ENCODE measurements at places on chromosomes 6 and 20.

DNA sequence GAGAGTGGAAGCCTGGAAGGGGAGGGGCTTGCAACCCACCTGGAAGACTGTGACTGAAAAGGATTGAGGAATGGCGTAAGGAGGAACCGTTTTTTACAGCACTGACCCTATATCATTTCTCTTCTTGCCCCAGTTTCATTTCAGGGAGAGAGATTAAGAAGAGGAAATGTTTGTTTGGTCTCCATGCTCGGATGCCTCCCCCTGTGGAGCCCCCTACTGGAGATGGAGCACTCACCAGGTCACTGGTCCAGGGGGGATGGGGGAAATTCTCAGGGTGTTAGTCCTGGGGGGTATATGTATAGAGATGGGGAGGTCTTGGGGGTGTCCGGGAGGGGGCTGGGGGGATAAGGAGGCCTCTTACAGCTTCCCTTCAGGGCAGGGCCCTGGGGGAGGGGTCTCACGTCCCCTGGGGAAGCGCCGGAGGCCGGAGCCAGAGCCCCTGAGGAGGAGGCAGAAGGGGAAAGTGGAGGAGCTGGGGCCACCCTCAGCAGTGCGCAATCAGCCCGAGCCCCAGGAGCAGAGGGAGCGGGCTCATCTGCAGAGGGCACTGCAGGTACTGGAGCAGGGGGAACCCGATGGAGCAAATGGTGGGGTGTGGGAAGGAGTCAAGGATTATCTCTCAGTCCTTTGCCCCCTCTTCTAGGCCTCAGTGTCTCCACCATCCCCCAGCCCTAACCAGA, 3.2 kb downstream of the CUTA start:
- no peak for DNase-seq

DNA sequence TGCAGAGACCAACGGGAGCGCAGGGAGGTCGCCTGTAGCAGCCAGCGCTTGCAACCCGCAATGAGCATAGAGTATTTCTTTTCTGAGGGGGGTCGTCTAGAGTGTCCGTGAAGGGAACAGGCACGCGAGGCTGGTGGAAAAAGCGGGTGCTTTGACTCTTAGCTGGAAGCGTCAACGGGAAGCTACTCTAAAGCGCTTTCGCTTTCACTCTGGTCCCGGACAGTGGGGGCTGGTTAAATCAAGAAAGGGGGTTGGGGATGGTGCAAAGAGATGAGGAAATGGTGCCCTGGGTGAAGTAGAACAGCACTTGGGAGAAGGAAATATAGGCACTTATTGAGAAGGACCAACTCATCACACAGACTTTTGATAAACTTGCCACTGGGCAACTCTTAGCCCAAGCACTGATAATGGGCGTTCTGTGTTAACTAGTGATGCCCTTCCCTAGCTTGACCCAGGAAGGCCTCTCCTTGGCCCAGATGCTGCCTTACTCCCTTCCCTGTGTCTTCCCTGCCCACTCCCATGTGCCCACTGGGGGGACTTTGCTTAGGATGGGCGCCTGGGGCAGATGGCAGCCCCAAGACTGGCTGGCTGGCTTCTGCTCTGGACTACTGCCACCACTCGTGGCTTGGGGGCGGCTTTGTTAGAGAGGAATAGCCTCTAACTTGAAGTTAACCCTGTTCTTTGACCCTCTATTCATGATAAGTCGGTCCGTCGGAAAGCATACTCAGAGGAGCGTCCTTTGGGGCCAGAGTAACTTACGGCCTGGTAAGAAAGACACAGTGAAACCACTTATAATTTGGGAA, 585 bp downstream of the PSMB9 start:
- DNase-seq, result no peak

DNA sequence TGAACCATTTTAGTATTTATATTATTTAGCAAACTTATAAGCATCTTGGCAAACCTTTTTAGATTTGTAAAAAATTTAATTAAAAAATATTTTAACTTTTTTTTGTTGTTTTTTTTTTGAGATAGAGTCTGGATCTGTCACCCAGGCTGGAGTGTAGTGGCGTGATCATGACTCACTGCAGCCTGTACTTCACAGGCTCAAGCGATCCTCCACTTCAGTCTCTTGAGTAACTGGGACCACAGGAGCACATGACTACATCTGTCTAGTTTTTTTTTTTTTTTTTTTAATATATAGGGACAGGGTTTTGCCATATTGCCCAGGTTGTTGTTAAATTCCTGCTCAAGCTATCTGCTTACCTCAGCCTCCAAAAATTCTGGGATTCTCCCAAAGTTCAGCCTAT, 161.1 kb downstream of the EYS start:
- no peak for DNase-seq

DNA sequence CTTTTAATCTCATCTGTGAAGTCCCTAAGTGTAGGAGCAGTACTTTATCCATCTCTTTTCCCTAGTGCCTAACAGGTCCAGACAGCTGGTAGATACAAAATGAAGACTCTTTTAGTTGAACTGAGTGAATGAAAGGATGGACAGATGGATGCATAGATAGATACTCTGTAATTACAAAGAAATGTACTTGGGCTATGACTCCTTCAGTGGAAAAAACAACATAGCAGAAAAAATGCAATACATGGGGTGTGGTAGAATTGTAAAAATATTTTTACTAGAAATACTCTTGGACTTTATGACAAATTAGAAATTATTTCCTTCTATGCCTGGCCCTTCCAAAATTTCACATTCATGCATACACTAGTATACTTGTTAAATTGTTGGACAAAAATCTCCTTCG, 29.3 kb downstream of the KCNQ5 start:
- no peak for DNase-seq

- DNase-seq, result no peak
These were observed 97.9 kb downstream of the MAFB start for GRCh38 chr20:40591119-40591518.

DNA sequence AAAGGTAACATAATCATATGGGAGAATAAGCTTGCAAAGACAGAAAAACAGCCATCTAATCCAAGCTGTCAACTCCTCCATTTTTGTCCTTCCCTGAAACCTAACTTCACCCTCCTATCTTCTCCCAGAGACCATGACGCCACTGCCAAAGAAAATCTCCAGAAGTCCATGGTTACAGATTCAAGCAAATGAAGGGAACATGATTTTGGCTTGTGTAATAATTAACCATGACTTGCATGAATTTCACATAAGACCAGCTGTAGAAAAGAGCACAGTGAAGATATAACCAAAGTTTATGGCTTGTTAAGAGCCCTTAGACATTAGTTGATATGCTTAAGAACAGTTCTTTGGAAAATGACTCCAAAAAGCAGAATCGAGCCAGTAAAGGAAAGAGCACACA, 342.1 kb upstream of the NRSN1 start:
- DNase-seq, result no peak

GRCh38 chr6:127389706-127390105, 46.3 kb upstream of the ECHDC1 start:
- no peak for DNase-seq

DNA sequence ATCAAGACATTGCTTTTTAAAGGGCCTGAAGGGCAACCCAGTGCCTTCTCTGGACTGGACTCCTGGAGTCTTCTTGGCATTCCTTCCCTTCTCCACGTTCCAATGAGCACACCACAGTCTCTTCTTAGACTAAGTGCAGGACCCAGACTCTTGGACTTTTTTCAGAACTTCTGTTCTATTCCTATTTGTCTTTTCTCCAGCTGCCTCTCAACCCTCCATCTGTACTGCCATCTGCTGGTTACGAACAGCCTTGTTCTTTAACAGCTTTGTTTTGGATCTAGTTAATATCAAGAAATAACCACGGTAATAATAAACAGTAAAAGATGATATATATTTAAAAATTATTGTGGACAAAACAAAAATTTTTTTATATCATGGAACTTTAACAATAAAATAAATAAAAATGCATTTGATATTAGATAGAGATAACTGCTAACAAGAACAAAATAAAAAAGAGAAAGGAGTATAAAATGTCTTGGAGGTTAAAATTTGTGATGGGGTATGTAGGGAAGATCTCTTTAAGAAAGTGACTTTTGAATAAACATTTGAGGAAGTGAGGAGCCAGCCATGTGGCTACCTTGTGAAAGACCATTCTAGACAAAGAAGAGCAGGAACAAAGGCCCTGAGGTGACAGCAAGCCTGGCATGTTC, 105.1 kb upstream of the HCRTR2 start:
- peak; percentile 22 for DNase-seq

- DNase-seq, result peak; percentile 74
These were observed 170.2 kb downstream of the PREX1 start for GRCh38 chr20:48657426-48658197.

- DNase-seq, result no peak
These were observed 228.5 kb downstream of the TAF4 start for GRCh38 chr20:61837200-61837599.

GRCh38 chr6:111890988-111891387, 17.7 kb upstream of the FYN start:
- DNase-seq, result no peak

GRCh38 chr20:63047267-63047666, 40.5 kb upstream of the BHLHE23 start:
- no peak for DNase-seq

DNA sequence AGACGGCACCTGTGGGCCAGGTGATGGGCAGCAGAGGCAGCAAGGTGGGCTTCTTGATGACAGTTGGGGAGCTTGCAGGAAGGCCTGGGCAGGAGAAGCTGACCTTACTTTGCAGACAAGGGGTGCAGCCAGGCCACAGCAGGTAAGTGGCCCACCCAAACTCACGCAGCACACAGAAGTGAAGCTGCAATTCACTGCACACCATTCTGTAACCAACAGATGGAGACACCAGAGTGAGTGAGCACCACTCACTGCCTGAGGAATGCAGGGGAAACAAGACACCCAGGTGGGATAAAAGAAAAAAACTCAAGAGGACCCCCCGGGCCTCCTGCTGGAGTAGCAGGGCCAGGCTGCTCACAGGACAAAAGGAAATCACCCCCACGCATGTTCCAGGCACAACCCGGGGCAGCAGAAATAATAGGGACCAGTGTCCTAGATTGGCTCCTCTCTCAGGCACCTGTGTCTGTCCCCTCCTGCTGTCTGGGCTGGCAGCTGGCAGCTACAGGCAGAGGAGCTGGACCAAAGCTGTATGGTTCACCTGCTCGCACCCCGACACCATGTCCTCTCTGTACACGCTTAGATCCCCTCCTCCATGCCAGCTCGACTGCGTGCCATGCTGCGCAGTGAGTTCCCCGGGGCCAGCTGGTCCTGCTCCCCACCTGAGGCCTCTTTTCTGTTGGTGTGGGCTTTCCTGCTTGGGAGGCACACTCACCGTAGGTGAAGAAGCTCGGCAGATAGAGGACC, 4.9 kb downstream of the MTCH1 start:
- DNase-seq, result no peak

DNA sequence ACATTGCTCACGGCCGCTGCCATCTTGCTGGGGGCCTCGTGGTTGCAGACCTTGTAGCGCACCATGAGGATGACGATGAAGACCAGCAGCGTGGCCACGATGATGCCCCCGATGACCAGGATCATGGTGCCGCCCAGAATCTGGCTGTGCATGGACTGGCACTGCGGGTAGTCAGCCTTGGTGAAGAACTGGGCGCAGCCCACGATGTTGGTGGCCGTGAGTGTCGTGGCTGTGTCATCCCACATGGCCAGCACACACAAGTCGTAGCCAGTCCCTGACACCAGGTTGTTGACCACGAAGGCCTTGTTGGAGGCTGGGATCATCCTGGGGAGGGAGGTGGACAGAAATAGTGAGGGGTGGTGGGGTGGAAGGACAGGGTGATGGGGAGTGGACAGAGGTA, 194.6 kb downstream of the LRFN2 start:
- DNase-seq, result no peak

DNA sequence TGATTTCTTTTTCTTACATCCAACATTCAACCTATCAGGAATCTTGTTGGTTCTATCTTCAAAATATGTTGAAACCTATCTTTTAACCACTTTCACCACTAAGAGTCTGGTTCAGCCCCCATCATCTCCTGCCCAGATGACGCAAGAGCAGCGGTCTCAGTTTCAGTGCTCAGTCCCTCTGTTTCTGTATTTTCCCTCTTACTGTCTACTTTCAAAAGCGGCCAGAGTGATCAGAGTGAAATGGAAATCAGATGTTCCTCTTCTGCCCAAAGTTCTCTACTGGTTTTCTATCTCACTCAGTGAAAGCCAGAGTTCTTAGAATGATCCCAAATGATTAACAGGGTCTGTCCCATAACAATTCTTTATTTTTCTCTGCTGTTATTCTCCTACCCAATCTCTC, 147.9 kb upstream of the PDE7B start:
- no peak for DNase-seq

- DNase-seq, result no peak
These were observed 9.9 kb downstream of the MMP9 start for GRCh38 chr20:46018611-46019010.

DNA sequence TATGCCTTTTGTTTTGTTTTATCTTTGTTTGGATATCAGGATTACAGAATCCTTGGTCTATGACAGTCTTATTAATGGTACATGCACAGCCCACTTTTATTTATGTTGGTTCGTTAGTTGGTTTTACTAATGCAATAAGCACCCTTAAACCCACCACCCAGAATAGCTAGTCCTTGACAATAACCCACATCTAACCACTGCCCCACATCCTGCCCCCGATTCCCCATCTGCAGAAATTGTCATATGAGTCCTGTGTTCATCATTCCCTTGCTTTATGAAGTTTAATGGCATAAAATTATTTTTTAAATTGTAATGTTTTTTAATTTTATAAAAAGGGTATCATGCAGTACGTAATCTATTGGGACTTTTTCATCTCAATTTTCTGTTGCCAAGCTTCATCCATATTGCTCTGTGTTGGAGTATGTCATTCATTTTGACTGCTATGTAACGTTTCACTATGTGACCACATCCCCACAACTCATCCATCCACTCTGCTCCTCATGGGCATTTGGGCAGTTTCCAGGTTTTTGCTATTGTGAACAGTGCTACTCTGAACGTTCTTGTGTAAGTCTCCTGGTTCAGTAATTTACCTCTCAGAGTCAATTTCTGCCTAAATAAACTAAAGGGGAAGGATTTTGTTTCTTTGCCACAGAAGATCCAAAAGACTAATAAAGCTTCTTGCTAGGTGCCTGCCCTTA, 150.4 kb downstream of the MRPL14 start:
- DNase-seq, result no peak

DNA sequence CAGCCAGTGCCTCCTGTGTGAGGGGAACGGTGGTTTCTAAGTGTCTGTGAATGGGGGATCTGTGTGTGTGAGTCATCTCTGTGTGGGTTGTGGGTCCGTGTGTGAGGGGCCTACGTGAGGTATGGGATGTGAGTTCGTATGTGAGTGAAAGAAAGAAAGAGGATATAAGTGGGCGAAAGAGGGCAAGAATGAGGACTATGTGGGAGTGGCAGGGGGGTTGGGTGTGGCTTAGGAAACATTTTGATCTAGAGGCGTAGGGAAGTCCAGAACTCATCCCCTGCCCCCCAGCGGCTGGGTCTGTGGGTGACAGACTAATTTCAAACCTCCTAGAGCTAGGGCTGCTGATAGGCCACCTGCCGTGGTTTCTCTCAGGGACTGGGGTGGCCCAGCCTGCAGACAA, 35.5 kb downstream of the DHX35 start:
- DNase-seq, result no peak

Measured in LoVo (cell line).